ENCODE measurements at places on chromosomes 5 and 9.

DNA sequence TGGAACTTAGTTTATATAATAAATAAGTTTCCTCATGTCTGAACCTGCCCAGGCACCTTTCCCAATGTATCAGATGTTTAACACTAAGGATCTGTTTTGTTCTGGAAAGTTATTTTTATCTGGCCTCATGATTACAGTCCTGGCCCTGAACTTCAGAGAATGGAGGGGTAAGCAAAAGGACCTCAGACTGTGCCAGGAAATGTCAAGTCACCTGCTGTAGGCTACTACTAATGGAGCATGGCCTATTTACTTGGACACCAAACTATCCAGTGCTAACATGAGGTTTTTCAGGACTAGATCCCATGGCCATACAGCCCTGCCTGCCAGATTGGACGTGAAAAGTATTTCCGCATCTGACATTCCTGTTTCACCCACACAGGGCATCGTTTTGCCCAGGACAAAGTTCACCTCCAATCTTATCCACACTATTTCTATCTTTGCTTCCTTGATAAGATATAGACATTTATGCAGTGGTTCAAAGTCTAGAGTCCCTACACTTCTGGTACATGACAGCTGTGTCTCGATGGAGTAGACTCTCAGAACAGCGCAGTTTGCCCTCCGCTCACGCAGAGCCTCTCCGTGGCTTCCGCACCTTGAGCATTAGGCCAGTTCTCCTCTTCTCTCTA lies at the start of gene BTNL8:
TSS of gene BTNL8 (plus strand) at position 539 of the 626 bp plus-strand sequence. CDS start 152 bp downstream, outside the sequence.
- peak within 1 kb of the TSS; percentile 37 for H3K27ac ChIP-seq
- H3K27me3 ChIP-seq, result no peaks in the 10 kb centered on the region
- no peak within 1 kb of the TSS for H3K4me3 ChIP-seq
- H3K4me1 ChIP-seq, result no peaks in the 10 kb centered on the region
- DNase-seq, result no peak

GRCh38 chr9:110025551-110026170 lies 182.3 kb downstream of the C9orf152 start:
- DNase-seq, result no peak
- no peaks in the 10 kb centered on the region for H3K36me3 ChIP-seq
- peaks cover 32% of the 10 kb centered on the region for H3K4me1 ChIP-seq
- no peak overlapping the region for H3K4me3 ChIP-seq
- no peaks in the 10 kb centered on the region for H3K27me3 ChIP-seq

DNA sequence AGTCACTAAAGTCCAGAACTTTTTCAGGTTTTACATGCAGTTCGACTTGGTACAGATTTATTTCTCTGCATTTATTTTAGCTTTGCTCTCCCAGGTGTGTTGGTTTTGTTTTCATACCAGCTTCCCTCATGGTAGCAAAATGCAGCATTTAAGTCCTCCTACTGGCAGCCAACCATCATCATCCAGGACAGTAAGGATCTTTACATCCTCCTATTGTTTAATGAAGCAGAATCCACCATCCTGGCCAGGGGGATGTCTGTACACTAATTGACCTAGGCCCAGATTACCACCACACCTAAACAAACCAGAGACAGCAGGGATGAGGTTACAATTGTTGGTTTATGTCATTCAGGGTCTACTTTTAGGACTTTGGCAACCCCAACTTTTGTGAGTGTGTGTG lies 22.3 kb downstream of the CAMK4 start:
- DNase-seq, result no peak
- no peaks in the 10 kb centered on the region for H3K36me3 ChIP-seq

DNA sequence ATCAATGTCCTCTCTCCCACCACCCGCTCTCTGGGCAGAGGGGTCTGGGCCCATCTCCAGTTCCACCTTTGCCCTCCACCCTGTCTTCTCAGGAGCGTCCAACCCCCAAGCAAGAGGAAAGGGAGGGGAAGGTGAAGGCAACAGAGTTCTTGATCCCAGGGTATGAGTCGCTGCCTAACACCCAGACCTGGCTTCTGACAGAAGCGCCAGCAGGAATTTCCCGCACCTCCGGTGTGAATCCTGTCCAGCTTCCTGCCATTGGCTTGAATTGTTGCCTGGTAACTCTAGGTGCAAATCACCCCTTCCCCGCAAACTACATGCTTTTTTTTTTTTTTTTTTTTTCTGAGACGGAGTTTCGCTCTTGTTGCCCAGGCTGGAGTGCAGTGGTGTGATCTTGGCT lies 84.2 kb upstream of the IER5L start:
- peak overlapping the region; percentile 50 for H3K27ac ChIP-seq
- peak overlapping the region; percentile 13 for H3K4me3 ChIP-seq
- H3K36me3 ChIP-seq, result no peaks in the 10 kb centered on the region
- no peak for DNase-seq
- H3K27me3 ChIP-seq, result no peaks in the 10 kb centered on the region

DNA sequence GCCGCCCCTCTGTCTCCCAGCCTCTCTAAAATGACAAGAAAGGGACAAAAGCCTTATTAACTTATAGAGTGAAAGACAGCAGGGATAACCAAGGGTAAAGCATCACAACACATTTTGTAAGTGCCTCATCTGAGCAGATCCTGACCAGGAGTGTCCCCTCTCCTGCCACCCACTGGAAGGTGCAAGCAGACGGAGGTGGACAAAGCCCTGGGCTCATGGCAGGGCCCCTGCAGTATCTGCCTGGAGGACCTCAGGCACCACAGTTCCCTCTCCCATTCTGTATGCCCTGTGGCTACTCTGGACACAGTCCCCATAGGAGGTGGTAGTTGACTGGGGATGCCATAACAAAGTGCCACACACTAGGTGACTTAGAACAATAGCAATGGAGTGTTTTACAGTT lies 319.8 kb downstream of the GADD45G start:
- no peak for DNase-seq
- no peaks in the 10 kb centered on the region for H3K27me3 ChIP-seq
- no peaks in the 10 kb centered on the region for H3K36me3 ChIP-seq
- no peak overlapping the region for H3K4me3 ChIP-seq
- H3K27ac ChIP-seq, result no peak overlapping the region

GRCh38 chr9:87422999-87423398 lies 74.7 kb upstream of the DAPK1 start:
- H3K27me3 ChIP-seq, result no peaks in the 10 kb centered on the region
- no peak overlapping the region for H3K4me3 ChIP-seq
- no peaks in the 10 kb centered on the region for H3K36me3 ChIP-seq

GRCh38 chr9:70340572-70340971 lies 73.9 kb downstream of the KLF9 start:
- H3K4me1 ChIP-seq, result no peaks in the 10 kb centered on the region
- no peaks in the 10 kb centered on the region for H3K36me3 ChIP-seq
- H3K27ac ChIP-seq, result no peak overlapping the region
- H3K4me3 ChIP-seq, result no peak overlapping the region
- DNase-seq, result no peak

DNA sequence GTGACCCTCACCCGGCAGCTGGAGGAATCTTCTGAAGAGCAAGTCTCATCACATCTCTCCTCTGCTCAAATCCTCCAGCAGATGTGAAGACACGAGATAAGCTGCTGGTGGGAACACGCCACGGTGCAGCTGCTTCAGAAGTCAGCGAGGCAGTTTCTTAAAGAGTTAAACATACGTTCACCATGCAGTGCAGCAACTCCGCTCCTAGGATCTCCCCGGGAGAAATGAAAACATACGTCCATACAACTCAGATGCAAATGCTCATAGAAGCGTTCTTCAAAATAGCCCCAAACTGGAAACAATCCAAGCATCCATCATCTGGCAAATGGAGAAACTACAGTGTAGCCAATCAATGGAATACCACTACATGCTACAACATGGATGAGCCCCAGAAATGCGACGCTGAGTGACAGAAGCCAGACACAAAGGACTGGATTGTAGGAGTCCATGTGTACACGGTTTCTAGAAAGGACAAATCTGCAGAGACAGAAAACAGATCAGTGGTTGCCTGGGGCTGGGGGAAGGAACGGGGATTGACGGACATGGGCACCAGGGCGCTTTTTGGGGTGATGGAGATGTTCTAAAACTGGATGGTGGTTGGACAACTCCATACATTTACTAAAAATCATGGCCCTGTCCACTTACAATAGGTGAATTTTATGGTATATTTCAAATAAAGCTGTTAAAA lies 150.6 kb downstream of the COL23A1 start:
- no peaks in the 10 kb centered on the region for H3K36me3 ChIP-seq
- no peaks in the 10 kb centered on the region for H3K4me1 ChIP-seq
- no peak for DNase-seq
- H3K4me3 ChIP-seq, result no peak overlapping the region
- no peak overlapping the region for H3K27ac ChIP-seq

DNA sequence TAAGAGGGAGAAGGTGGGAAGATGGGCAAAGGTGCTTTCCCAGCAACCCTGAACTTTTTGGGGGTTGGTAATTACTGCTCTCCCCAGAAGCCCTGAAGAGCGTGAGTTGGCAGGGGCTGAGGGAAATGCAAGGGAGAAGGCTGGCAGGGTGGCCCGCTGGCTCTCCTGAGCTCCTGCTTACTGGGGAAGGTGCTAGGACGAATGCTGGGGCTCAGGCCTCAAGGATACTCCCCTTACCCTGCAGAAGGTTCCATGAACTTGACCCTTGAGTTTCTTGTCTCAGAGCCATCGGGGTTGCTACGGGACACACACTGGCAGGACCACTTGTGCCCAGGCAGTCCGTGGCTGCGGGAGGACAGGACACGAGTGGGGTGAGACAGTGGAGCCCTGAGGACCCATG lies 1.2 kb downstream of the FAM163B start:
- H3K36me3 ChIP-seq, result no peaks in the 10 kb centered on the region
- H3K4me3 ChIP-seq, result no peak overlapping the region
- H3K27ac ChIP-seq, result no peak overlapping the region
- no peak for DNase-seq
- H3K4me1 ChIP-seq, result no peaks in the 10 kb centered on the region
- peaks cover 5% of the 10 kb centered on the region for H3K27me3 ChIP-seq

GRCh38 chr5:144944936-144945335 lies 774.3 kb downstream of the KCTD16 start:
- no peaks in the 10 kb centered on the region for H3K36me3 ChIP-seq
- no peak overlapping the region for H3K27ac ChIP-seq
- no peak overlapping the region for H3K4me3 ChIP-seq

GRCh38 chr5:41794471-41794870 lies 75.8 kb downstream of the OXCT1 start:
- H3K27ac ChIP-seq, result no peak overlapping the region
- H3K4me3 ChIP-seq, result no peak overlapping the region
- DNase-seq, result no peak
- H3K36me3 ChIP-seq, result peaks cover 49% of the 10 kb centered on the region

DNA sequence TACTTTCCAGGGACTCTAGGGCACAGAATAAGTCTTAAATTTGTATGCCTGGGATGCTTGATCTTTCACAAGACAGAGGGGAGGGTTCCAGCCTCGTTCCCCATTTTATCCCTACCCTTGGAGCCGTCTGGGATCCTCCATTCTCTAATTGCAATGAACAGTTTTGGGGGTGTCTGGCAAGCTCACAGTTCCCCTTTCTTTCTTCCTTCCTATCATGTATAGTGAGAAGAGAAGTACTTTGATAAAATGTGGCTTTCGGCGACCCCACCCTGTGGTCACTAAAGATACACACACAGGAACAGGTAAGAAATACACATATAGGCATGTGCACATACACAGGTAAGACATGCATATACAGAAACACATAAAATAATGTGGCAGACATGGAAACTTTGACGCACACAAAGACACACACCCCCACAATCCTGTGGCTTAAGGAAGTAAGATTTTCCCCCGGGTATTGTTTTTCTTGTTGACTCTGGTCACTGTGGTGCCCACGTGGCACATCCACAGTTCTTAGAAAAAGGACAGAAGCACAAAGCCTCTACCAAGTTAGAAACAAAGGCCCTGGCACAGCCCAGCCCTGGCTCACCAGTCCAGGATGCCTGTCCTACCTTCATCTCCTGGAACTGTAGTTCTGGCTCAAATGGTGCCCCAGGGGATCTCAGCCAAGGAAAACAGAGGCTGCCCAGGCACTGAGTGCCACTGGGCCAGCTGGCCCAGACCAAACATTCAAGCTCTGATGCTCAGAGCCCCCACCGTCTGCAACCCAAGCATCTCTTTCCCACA lies 6.3 kb upstream of the SMU1 start:
- H3K27ac ChIP-seq, result peak overlapping the region; percentile 36
- DNase-seq, result no peak
- H3K27me3 ChIP-seq, result no peaks in the 10 kb centered on the region

DNA sequence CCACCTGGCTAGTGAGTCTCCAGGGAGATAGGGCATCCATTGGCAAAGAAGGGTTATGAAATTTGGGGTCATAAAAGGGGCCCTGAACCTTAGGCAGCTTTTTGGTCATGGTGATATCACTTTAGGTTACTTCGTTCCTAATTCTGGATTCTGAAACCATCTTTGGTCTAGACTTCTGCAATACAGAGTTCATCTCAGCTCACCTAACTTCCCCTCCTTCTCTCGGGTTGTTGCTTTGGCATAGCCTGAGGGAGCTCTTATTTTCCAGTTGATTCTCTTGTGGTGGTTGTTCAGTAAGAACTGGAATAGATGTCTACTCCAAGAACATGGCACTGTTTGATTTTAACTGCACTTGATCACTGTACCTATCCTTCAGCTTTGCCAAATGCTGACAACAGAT lies 148.9 kb upstream of the RUSC2 start:
- no peaks in the 10 kb centered on the region for H3K36me3 ChIP-seq
- no peaks in the 10 kb centered on the region for H3K27me3 ChIP-seq
- no peak overlapping the region for H3K4me3 ChIP-seq
- no peak for DNase-seq
